ENCODE measurements at places on chromosomes 3 and 15.
A peak's percentile ranks its signal among the peaks of the same experiment; 100 is the strongest.

DNA sequence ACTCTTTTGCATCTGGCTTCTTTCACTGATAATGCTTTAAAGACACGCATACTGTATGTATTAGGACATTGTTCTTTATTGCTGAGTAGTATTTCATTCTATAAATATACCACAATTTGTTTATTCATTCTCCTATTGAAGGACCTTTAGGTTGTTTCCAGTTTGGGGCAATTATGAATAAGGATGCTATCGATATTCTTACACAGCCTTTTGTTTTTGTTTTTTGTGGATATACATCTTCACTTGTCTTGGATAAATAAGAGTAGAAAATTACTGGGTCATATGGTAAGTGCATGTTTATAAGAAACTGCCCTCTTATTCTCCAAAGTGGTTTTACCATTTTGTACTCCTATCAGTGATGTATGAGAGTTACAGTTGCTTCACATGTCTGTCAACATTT, 61.8 kb upstream of the GOLGA6B start:
- no peak for DNase-seq

DNA sequence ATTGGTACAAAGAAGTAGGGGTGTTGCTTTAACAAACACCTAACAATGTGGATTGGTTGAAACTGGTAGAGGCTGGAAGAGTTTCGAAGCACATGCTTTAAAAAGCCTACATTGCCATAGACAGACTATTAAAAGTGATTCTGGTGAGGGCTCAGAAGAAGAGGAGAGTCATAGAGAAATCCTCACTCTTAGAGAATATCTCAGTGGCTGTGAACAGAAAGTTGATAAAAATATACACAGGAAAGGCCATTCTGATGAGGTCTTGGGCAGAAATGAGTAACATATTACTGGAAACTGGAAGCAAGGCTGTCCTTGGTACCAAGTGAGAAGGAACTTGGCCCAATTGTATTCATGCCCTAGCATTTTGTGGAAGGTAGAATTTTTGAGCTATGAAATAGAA, 173.7 kb upstream of the CRBN start:
- DNase-seq: no peak

DNA sequence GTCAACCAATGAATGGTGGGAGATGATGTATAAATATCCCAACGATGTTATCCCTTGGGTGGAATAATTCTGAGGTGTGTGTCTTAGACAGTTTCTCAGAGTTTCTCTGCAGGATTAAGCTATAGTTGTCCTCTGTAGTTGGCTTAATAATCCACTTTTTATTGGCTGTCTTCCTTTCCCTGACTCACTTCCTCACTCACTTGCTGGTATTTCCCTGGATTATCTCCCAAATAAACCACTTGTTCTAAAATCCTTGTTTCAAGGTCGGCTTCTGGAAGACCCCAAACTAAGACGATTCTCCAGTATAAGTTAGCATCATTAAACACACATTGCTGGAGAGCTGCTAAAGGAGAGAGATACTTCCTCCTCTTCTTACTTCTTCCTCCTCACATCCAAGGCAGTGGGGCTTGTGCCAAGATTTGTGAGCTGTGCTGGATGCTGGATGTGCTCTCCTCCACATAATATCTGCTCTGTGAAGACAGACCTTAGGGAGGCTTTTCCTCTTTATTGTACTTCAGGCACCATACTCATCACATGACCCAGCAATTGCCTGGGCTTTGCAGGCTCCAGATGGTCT, 22.5 kb upstream of the ROPN1 start:
- no peak for DNase-seq

DNA sequence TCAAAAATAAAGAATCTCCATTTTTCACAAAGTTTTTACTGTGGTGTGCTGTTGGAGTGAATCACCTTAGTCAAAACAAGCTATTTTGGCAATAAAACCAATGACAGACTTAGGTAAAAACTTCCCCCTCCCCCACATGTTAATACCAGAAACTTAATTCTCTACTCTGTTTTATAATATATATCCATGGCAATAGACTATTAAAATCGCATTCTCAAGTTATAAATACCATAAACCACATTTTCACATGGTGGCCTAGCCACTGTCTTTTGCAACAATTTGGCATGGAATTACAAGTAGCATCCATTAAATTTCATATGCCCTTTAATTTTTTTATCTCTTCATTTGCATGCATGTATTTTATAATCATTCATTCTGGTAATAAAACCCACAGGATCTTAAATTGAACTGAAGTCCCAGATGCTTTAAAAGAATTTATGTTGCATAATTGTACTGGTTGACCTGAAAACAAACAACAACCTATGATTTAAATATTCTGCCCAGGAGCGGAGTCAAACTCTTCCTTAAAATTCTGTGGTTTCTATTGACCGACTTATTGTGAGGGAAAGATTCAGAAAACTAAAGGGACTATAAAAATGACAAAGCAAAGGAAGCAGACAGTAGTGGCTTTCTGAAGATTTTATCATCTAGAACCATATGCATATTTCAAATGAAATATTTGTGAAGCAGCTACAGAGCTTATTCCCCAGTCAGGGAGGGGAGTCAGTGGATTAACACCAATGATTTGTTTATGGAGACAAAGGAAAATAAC, 229.0 kb upstream of the TBL1XR1 start:
- DNase-seq: no peak

- DNase-seq: no peak
These were observed 1034.6 kb downstream of the DIPK2A start for GRCh38 chr3:145006271-145006670.

- DNase-seq: no peak
These were observed 244.1 kb upstream of the SEMA6D start for GRCh38 chr15:47473106-47473725.

DNA sequence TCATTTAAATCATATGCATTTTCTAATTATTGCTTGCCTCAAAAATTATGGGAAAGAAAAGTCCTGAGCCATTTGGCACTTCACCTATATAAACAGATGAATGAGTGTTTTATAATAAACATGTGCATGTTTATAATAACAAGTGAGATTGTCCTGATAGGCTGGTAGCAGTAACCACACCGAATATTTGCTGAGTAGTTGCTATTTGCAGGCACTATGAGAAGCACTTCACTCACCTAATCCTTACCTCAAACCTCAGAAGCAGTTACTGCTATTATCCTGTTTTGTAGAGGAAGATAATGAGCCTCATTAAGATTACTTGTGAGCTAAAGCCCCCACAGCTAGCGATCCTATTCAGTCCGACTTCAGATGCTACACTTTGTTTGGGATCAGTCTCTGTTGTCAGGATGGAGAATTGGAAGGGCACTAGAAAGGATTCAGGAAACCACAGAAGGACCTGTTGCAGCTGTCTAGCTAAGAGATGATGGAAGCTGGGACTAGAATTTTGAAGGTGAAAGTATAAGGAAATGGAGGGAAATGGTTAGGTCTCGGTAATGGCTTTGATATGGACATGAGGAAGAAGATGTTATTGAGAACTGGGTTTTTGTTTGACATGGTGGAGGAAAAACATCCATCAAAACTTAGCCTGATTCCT, 28.4 kb upstream of the MAGI1 start:
- no peak for DNase-seq

DNA sequence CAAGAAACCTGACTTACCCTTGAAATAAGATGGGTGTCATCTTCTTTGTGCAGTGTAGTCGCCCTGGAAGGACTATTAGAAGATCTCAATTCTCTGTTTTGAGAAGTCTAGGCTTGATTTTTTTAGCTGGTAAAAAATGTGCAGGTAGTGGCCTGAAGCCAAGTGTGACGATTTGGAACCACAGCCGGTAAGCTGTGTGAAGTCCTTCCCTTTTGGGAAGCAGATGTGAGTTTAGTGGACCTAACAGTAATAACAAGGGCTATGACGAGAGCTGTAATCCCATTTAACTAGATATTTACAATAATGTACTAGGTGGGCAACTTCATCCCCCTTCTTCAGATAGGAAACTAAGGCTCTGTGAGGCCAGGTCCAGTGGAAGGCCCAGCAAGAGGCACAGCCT, 81.7 kb upstream of the MYZAP start:
- DNase-seq: no peak

- DNase-seq: no peak
These were observed 16.4 kb downstream of the PTPRG start for GRCh38 chr3:61577760-61578159.

DNA sequence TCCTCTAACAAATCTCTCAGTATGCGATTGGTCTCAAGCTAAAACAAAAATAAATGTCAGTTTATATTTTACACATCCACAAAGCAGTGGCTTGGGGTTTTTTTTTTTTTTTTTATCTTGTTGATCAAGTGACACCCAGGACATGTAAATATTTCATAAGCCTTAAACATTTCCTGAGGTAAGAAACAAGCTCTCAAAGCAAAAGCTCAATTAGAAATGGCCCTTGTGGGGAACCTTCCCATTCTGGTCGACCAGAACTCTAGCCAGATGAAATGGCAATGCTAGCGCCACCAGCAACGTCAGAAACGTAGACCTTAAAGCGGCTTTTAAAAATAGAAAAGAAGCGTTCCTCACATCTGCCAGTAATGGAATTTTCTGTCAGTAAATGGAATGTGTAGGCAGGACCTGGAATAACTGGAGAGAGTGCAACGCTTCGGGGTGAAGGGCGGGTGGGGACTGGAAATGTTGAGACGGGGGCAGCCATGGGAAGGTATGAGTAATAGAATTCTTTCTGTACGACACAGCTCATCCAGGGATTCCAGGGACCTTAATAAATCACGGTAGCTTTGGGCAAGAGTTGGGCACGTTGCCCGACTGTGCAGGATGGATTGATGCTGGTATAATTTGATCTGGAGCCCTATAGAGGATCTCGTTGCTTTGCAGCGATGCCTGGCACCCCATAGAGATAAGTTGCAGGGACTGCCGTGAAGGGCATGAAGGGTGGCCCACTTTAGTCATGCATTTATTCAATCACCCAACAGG, 44.4 kb downstream of the BTD start:
- no peak for DNase-seq

GRCh38 chr15:75197062-75197630, 4.5 kb upstream of the C15orf39 start:
- DNase-seq: no peak

DNA sequence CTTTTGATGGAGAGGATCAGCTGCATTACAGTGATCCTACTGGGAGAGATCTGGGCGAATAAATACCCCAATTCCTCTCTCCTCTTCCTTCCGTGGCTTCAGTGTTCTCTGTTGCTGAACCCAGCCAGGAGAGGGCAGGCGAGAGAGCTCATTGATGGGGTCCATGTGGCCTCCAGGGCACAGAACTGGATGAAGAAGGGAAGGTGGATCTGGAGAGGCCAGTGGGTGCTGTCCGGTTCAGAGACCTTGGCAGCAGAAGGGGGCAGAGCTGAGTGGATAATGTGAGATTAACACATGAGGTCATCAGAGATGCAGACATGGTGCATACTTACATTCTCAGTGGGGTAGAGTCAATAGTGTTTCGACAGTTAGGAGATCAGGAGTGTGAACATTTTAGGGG, 193.6 kb downstream of the CLSTN2 start:
- peak; percentile 23 for DNase-seq

GRCh38 chr15:31265090-31265870, 61.4 kb upstream of the KLF13 start:
- no peak for DNase-seq

DNA sequence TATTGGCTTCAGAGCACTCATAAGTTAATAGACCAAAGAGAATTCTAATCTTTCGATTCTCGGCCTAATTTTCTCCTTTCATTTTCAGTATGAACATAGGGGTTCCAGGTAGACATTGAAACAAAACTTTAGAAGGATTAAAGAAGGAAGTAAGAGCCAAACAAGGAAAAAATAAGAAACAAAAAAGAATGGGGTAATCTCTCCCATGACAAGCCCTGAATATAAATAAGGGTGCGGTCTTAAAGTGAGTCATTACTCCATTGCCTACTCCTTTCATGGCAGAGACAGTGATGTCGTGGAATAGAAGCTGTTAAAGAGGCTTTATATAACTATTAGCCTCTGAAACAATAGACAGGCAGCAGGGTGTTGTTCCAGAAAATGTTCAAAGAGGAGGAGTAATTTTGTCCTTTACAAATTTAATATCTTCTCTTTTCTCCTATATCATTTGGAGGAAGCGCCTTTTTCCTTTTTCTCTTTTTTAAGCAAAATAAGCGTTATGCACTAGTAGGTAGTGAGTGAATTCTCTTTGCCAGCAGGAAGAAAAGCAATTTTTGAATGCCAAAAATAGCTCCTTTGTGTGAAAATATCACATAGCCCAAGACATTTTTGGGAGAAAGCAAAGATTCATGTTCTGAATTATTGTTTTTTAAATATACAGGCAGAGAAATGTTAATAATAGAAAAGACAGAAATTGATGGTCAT, 607.9 kb upstream of the KCNMB2 start:
- no peak for DNase-seq

DNA sequence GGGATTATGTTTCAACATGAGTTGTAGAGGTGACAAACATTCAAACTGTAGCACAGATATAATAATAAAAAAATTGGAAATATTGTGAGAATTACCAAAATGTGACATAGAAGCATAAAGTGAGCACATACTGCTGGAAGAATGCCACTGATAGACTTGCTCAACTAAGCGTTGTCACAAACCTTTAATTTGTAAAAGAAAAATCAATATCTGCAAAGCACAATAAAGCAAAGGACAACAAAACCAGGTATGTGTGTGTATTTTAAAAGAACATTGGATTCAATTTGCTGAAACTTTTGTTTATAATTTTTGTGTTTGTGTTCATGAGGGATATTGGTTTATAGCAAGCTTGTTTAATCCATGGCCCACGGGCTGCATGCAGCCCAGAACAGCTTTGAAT, 40.8 kb upstream of the EIF5A2 start:
- no peak for DNase-seq

DNA sequence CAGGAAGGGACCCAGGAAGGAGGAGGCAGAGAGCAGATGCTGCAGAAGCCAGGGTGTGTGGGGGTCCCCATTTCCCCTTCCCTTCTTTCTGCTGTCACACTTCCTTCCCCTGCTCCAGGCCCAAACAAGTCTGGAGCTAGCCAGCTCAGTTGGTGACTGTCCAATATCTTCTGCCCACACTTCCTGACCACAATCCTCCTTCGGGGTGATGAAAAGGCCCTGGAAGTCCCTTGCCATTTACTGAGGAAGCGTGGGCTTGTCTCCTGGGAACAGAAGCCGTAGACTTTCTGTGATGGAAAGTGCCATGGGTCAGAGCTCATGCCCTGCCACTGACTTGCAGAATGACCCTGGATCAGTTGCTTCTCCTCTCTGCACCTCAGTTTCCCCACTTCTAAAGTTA, 39.0 kb downstream of the ANAPC13 start:
- no peak for DNase-seq

GRCh38 chr15:59419170-59419569, 18.8 kb upstream of the FAM81A start:
- no peak for DNase-seq

- peak; percentile 40 for DNase-seq
These were observed 106.6 kb downstream of the LRIG1 start for GRCh38 chr3:66394019-66394752.

- no peak for DNase-seq
These were observed 8.4 kb downstream of the MED12L start for GRCh38 chr3:151093905-151094304.

DNA sequence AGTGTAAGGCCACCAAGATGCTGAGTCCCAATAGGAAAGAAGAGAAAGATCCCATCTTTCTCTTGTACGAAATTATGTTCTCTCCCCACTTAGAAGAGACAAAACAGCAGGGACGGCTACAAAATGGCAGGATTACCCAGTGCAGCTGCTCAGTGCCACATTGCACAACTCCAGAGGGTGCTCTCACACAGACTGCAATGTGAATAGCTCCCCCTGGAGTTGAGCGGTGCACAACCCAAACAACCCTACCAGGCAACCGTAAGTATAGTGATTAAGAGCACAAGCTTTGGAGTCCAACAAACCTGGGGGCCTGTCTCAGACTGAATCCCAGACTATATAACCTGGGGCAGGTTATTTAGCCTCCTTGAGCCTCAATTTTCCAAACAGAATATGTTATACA, 3.1 kb upstream of the BHLHE40 start:
- no peak for DNase-seq
